ENCODE measurements at places on chromosomes 1 and 21.

- DNase-seq = no peak
Measured at GRCh38 chr1:209705033-209705598, 470 bp downstream of the HSD11B1 start.

GRCh38 chr1:20117236-20117635 is 2.1 kb downstream of the PLA2G2D start:
- no peak for DNase-seq

DNA sequence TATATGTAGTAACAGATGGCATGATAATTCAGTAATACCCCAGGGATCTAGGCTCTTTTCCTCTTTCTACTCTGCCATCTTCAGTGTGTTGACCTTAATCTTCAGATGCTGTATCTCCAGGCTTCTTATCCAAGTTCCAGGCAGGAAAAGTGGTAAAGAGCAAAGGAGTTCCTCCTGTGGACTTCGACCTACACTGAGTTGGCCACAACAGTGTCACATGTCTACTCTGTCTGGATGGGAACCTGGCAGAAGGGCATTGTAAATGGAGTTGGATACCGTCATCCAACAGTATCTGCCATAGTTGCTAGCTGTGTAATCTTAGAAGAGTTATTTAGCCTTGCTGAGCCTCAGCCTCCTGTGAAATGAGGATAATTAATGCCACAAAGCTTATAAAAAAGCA is 21.9 kb downstream of the IL23R start:
- no peak for DNase-seq

- no peak for DNase-seq
Measured at GRCh38 chr1:23210351-23210785, 6.9 kb downstream of the HTR1D start.

GRCh38 chr1:178411756-178412399 is 84.9 kb downstream of the CLEC20A start:
- DNase-seq = no peak

DNA sequence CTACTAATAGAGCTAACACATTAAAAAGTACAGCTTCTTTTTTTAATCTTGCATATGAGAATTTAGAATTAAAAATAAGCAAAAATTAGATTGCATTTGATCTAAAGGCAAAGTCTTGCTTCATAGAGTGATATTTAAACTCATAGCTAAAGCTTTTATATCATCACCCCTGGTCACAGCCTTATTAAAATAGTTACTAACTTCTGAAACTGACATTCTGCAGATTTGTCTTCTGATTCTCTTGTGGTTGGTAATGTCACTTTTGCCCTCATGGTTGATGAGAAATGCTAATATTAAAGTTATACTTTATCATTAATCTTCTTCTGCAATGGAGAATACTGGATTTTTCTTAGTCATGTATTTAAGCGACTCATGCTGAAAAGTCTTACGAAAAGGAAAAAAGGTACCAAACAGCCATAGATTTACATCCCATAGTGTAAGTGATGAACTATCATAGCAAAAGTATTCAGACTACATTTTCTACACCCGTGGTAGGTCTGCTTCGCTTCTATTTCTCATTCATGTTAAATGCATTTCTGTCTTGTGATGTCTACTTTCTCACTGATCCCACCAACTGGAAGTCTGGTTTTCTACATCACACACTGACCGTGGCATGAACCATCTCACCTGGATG is 330.5 kb upstream of the B3GALT2 start:
- DNase-seq = no peak

GRCh38 chr1:178161516-178161915 is 67.6 kb downstream of the RASAL2 start:
- no peak for DNase-seq

DNA sequence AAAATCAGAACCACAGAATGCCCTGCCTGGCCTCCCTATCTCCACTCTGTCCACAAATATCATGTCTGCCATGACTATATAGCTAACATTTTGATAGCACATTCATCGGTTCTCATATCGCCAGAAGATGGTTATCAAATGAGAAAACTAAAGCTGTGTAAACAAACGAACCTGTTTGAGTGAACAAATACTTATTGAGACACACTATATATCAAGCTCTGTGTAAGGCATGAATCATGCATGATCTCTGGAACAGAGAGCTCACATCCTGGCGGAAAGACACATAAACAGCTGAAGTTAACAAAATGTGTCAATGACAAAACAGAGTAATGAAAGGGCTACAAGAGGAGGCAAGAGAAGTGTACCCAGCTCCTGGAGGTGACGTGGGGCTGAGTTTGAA is 13.1 kb downstream of the KCND3 start:
- no peak for DNase-seq

DNA sequence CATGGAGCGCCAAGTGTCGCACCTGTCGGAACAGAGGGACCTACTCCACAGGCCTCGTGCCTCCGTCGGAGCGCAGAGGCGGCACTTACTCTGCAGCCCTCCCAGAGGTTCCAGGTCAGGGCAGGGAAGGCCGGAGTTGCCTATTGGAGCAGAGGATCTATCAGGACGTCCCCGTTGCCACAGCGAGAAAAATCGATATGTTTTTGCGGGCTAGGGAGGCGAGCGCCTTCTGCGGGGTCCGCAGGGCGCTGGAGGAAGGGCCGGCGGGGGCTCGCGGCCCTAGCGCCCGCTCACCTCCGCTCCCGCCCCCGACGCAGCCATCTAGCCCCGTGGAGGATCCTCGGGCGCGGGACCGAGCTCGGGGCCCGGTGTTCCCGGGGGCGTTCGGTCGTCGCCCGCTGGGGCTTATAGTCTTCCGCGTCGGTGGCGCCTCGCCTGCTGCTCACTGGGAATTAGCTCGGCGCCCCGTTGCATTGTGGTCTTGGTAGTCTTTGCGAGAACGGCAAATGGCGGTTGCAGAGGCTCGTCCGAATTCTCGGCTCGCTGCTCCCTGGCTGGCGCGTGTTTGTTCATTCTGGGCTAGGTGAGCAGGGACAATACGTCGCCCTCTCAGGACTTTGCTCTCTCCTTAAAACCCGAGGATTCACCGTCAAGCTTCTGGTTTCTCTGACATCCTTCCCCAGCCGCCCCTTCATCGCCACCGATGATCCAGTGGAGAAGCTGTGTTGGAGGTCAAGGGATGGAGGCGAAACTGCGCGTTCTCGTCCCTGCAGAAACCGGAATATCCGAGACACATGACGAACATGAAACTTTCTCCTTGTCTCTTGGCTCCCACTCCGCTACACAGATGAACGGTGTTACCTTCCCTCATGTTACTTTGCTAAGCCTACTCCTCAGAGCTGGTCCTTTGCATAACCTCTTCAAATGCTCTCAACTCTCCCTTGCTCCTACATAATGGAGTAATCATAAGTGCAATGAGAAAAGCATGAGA is at the start of gene JTB:
Gene JTB, minus strand, starts transcription at position 425 of the 991 bp plus-strand sequence. Its CDS starts 422 bp downstream, at position 3.
- DNase-seq = peak; percentile 71

- no peak for DNase-seq
Measured at GRCh38 chr1:21362096-21362495, 71.8 kb upstream of the ECE1 start.

DNA sequence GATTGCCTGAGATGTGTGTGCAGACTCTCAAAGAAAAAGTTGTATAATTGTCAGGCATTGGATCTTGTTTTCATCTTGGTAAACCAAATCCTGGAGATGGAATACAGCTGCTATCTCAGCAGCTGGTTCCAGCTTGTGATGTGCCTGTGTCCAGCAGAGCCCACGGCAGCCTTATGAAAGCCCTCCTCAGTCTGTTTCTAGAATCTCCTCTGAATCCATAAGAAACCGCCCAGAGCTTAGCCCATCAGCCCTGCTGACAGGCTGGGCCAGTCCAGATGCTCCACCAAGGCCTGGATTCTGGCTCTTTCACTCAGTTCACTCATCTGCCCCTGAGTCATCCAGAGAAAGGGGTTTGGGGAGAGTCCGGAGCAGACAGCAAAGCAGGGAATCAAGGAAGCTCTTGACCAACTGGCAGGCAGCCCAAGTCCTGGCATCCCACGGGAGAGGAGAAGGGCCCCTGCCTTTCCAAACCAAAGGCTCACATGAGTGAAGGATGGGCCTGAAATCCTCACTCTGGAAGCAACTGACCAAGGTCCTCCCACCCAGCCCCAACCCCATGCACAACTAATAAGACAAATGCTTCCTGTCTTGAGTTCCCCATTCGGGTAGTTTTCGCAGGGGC is 45.7 kb downstream of the NAV1 start:
- no peak for DNase-seq

DNA sequence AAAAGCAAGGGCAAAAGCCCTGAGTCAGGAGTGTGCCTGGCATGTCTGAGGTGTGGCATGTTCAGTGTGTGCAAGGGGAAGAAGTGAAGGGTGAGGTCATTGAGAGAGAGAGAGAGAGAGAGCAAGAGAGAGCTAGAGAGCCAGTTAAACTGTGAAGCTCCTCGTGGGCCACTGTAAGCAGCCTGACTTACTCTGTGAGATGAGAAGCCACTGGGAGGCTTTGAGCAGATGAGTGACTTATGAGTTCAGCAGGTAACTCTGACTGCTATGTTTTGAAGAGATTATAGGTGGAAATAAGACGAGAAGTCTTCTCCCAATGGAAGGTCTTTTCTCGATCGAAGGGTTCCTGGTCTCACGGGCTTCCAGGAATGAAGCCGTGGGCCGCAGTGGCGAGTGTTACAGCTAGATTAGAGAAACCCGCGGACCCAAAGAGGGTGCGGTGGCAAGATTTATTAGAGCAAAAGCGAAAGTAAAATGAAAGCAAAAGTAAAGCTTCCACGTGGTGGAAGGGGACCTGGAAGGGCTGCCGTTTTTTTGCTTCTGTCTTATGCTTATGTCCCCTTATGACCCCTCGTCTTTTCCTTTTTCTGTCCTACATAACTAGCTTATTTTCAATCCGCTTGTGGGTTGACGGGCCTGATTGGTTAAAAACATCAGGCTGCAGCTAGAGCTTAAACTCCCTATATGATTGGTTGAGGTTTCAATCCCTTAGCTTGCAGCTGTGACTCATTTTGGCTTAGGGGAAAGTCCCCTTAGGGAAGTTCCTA is 323.1 kb upstream of the FAM78B start:
- peak; percentile 51 for DNase-seq

DNA sequence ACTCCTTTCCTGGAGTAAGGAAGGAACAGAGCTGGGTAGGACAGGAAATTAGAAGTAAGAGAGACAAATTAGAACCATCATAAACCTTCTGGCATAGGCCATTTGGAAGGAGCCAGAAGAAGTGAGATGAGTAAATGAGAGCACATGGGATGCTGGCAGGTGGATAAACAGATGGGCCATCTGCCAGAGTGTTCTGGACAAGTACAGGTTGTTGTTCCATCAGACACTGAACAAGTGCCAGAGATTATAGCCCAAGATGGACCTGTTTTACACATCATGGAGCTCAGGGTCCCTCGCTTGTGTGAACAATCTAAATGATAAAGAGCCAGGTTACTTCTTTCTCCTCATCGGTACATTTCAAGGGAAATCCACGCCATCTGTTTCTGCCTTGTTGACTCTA is 200.3 kb downstream of the HHIPL2 start:
- no peak for DNase-seq

DNA sequence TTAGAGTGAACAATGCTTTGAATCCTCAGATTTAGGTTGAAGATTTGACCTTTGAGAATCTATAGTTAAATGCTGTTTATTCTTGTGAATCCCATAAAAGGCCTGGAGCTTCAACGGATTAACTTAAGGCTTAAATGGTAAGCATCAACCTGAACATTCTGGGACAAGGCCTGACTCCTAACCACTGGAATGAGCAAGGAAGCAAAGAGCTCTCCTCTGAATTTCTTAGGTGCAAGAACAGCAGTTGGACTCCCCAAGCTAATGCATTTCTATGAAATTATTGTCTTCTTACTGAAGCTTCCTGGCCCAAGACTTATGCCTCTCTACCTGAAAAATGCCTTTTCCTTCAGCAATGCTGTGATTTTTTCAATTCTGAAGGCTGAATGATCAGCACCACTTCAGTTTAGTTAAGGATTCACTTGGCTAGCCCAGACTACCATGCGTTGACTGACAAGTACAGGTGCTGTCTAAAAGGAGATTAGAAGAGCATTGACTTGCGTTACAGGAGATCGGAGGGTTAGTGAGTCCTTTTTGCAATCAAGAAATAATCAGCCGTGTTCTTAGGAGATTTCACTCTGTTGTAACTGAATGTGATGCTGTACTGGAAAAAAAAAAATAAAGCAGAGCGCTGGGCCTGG is 178.5 kb downstream of the ZC3H11B start:
- no peak for DNase-seq

GRCh38 chr1:26373281-26373680 is 731 bp upstream of the ZNF683 start:
- DNase-seq = peak; percentile 28

GRCh38 chr1:115437196-115437595 is 99.1 kb upstream of the NGF start:
- DNase-seq = no peak

- no peak for DNase-seq
Measured at GRCh38 chr1:94106716-94107115, 14.2 kb downstream of the ABCA4 start.

- DNase-seq = no peak
Measured at GRCh38 chr1:100164702-100165101, 13.4 kb downstream of the LRRC39 start.

GRCh38 chr1:54176621-54177327 is 23.1 kb downstream of the CYB5RL start:
- no peak for DNase-seq

DNA sequence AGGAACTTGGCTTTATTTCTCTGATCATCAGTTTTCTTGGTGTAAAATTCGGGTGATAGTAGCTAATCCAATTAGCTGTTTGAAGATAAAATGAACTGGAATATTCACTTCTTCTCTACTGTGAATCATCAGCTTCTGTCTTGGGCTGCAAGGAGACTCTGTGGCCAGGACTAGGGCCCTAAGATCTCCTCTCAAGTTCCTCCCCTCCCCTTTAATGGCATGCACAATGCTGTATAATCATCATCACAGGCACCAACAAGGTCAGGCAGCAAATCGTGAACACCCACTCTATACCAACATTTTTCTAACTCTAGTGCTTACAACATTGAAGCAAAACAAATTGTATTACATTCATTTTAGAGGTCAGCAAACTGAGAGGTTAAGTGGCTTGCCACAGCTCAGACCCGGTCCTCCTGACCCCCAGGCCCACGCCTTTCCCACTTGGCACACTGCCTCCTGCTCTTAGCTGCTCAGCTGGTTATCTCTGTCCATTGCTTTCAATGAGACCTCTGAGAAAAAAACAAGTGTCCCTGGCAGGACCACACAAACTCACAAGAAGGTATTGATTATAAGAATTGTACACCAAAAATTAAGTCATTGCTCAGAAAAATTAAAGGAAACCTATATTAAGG is 31.8 kb downstream of the LRRC52 start:
- no peak for DNase-seq
